ENCODE measurements at places on chromosomes 12 and 14. TPM values are rescaled to one million over a fixed set of nuclear protein-coding genes. Genes with fewer than 3 reads are reported as not detected.

GRCh38 chr12:27747111-27747820 is 32.8 kb upstream of the KLHL42 start:
- DNase-seq = no peak

GRCh38 chr12:132602572-132603239 is 7.7 kb downstream of the LRCOL1 start:
- DNase-seq = no peak

DNA sequence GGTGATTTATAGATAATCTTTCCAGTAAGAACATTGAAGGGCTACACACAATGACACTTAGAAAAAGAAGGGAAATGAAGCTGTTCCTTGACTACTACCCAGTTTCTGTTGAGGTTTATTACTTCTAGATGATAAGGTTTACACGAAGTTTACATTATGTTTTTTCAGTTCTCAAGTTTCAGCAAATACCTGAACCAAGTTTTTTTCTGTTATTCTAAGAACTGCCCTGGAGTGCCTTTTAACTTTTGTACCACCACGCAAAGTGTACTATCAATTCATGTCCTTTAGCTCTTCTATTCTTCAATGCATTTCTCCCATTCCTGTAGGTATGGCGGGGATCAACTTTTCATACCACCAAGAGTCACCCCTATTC is 5.8 kb downstream of the FBXL14 start:
- no peak for DNase-seq

Gene KRT85
- not detected for polyA plus RNA-seq
